ENCODE measurements at places on chromosomes 1 and 21.

DNA sequence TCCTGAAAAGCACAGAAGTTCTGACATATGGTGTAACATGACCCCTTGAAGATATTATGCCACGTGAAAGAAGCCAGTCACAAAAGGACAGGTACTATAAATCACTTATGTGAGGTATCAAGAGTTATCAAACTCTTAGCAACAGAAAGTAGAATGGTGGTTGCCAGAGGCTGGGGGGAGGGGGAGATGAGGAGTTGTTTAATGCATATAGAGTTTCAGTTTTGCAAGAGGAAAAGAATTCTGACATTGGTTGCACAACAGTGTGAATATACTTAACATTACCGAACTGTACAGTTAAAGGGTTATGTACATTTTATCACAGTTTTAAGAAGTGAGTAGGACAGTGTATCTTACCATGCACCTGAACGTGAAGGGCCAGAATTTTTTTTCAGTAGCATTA, 80.0 kb downstream of the USP25 start:
- no peak for DNase-seq

- no peak for DNase-seq
These were observed 78.7 kb upstream of the KCNJ15 start for GRCh38 chr21:38177919-38178652.

DNA sequence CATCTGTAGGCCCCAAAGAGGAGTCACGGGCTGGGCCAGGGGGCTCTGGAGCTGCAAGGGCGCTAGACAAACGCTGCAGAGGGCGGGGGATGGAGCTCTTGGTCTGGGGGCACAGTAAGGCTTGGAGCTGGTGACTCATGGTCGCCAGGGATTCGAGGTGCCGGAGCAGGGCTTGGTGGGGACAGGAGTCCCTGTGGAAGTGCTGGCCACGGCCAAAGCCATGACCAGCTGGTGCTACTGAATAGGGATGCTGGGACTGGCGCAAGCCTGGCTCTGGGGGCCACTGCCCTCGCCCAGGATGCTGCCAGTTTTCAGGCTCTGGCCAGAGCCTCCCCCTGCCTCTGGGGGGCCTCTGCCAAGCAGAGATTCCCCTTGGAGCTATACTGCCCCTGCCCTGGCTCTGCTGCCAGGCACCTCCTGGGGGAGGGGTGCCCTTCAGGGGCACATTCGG, 25.2 kb downstream of the SPOCD1 start:
- DNase-seq, result no peak

DNA sequence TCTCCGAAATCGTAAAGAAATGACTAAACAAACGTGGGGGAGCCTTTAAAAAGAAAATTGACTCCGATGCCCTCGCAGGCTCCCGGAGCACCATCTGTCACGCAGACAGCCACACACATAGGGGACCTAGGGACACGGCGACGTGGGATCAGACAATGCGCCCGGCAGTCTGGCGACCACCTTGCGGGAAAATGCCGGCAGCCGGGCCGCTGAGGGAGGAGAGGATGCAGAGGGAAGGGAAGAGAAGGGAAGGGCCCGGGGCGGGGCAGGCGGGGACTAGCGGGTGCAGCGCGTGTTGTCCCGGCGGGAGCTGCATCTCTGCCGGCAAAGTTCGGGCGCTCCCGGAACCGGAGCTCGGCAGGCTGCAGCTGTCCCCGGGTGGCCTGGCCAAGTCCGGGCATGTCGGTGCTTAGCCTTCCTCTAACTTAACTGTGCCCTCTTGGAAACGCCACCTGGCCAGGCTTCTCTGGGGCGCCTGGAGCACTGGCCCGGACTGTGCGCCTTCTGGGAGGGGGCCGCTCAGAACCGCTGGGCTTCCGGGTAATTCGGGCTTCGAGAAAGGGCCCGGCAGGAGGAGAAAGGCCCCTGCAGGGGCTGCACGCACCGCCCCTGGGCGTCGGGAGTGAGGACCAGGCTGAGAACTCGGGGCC, 1.8 kb downstream of the NHLH2 start:
- DNase-seq, result no peak

DNA sequence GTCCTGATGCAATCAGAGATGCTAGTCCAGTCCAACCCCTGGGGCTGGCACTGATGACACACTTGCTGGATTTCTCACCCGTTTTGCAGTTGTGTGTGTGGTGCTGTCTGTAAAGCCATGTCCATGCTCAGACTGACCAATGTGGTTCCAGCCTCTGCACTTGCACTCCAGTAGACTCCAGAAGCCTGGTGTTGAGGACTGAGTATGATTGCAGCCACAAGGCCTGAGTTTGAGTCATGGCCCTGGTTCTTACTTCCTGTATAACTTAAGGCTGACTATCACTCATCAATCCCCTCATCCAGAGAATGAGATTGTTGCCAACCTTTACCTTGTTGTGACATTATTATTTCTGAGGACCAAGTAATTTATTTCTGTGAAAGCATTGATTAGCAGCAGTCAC, 34.8 kb upstream of the IKBKE start:
- no peak for DNase-seq

GRCh38 chr1:236848274-236848923, 53.3 kb downstream of the MTR start:
- DNase-seq, result no peak

DNA sequence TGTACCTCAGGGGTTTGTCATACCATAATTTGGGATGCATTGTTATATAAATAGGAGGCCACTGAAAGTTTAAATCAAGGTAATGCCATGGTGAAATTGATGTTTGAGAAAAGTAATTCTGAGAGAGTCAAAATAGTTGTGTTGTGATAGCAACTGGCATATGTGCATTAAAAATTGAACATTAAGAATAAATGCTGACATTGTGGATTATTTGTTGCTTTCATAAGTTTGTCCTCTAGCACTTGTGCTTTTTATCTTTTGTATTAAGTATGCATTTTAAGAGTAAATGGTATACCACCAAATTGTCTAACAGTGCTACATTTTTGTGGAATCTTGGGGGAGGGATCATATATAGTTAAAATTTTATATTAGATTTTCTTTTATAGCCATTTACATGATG, 275.9 kb upstream of the CACYBP start:
- no peak for DNase-seq

DNA sequence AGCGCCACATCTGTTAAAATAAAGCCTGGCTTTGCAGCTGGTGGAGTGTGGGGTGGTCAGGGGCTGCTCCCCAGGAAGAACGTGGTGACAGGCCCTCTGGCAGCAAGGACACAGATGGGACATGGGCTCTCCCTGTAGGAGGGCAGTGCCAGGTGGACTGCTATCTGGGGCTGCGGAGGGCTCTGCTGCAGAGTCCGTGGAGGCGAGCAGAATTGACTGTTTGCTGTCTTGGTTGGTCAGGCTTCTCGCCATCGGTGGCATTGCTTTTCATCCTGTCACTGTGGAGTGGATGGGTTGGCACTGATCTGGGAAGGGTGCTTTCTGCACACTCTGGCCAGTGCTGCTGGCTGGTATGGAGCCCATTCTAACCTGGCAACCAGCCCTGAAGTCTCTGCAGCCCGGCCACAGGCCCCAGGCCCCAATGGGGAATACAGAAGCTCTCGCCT, 103.0 kb downstream of the LAMC2 start:
- DNase-seq, result no peak

GRCh38 chr1:212542761-212543187, 65.8 kb upstream of the ATF3 start:
- DNase-seq, result no peak

- no peak for DNase-seq
These were observed 70.9 kb downstream of the WDR64 start for GRCh38 chr1:241722947-241723346.

DNA sequence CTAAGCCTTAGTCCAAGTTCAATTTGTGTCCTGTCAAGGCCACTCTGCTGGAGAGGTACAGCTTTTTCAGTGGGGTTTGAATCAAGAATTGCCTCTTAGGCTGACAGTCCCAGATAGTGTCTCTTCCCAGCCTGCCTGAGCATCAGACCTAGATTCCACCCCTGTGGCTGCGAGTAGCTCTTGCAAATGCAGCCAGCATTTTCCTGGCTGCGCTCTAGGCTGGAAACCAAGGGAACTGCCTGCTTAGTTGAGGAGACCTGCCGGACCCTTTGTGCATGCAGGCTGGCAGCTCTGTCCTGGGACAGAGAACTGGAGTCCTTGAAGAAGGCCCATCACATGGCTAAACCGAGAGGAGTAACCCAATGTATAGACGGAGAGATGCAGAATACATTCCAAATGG, 293.7 kb downstream of the PCP4 start:
- no peak for DNase-seq

- DNase-seq, result no peak
These were observed 45.0 kb downstream of the GORAB start for GRCh38 chr1:170576980-170577379.

DNA sequence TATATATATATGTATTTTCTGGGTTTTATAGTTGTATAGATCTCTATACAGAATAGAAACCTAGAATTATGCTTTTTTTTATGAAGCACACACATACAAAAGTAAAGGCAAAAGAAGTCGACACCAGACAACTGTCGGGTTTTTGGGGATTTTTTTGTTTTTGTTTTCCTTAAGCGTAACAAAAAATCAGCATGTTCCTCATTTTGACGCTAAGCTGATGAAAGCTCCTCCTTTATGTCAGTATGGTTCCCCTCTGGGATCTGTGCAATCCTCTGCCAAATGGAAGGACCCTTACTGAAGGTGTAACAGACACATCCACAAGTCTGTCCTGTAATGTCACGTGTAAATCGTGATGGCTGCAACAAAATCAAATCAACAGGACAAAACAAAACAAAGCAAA, 226.2 kb downstream of the RHOU start:
- no peak for DNase-seq

DNA sequence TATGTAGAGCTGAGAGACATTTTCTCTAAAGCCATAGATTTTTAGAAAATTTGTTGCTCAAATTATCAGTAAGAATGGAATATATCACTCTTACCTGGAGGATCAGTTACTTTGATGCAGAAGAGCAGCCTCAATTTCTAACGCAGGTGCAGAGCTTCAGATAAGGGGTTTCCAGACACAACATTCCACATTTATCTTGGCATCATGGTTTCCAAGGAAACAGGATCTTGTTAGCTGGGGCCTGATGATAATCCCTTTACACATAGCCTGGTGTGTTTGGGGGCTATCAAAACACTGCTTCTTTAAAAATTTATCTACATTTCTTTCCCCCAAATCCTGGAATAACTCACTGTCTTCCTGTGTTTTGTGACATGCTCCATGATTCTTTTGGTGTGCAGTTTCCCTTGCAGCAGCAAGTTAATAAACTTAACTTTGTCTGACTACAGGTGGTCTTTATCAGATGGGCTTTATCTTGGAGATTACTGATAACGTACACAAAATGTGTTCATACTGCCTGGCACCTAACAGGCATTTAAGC, 2.7 kb upstream of the STX12 start:
- no peak for DNase-seq

DNA sequence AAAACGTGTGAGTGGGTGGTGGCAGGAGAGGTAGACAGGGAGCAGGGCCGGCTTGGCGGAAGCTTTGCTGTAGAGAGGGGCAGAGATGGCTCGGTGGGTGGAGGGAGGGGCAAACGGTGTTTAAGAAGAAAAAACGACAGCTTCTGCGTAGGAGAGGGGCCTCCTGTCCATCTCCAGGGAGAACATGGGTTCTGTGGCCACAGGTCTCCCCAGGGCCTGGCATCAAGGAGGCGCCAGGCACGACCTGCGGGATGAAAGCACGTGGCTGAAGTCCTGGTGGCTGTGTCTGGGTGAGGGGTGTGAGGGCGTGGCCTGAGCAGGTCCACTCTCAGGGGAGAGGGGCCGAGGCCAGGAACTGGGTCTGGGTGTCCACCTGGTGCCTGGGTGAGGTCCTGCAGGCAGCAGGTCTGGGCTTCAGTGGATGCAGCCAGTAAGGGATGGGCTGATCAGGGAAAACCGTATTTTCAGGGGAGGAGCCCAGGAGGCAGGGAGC, 940 bp upstream of the PRKCZ start:
- DNase-seq, result no peak

DNA sequence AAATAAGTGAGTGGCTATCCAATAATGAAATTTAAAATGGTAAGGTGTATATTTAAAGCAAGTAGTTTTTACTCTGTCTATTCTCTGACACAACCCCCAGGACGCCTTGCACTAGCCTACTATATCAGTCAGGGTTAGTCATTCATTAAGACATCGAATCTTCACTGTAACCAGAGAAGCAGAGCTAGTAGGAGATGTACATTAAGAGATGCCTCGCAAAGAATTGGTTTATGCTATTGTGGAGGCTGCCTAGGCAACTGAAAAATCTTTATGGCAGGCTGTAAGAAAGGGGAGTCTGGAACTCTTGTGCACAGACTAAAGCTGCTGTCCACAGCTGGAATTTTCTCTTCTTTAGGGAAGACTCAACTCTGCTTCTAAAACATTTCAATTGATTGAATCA, 28.8 kb downstream of the NTNG1 start:
- no peak for DNase-seq

- no peak for DNase-seq
These were observed 11.6 kb downstream of the PCBP3 start for GRCh38 chr21:45655124-45655523.

GRCh38 chr1:36522461-36523229, 39.9 kb upstream of the CSF3R start:
- no peak for DNase-seq
